ENCODE measurements at places on chromosomes 2 and 18.
A peak's percentile ranks its signal among the peaks of the same experiment; 100 is the strongest.

- DNase-seq, result no peak
Measured at GRCh38 chr2:181231886-181232621, 225.1 kb upstream of the ITGA4 start.

GRCh38 chr18:79637921-79638909 lies 41.4 kb upstream of the CTDP1 start:
- DNase-seq, result no peak

DNA sequence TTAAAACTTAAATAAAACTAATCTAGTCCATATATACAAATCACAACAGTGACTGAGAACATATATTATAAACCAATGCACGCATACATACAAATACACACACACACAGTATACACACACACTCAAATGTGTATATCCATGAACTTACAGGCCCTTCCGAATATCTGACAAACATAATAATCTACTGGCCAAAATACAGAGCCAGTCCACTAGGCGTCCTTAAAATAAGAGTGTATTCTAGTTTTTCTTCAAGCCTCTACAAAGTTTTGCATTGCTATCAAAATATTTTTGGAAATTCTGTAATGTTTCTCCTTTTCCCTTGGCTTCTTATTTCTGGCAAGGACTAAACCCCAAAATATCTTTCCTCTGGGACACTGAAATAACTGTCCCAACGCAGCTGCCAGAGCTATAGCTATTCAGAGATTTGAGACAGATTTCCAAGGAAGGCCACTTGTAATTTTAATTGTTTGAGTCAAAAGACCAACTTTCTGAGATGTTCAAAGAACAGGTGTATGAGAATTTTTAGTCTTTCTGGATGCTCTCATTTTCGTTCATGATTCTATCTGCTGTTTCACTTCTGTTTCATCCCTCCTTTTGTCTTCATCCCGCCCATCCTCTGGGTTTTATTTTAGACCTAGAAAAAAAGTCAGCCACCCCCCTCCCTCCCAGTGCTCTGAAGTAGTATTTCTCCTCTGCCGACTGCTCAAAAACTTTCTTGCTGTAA lies 24.1 kb upstream of the SP3 start:
- no peak for DNase-seq

DNA sequence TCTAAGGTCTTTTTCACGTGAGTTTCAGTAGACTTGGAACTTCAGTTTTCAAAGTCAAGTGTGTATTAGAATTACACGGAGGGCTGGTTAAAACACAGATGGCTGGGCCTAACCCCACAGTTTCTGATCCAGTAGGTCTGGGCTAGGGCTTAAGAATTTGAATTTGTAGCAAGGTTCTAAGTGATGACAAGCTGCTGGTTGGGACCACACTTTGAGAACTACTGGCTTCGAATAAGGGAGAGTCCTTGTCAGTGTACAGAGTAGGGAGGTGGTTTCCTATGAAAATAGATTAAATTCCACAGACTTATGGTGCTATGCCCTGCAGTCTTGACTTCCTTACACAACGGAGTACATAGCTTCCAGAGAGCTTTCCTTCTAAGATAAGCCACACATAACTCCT lies 4.5 kb downstream of the RHOB start:
- no peak for DNase-seq

DNA sequence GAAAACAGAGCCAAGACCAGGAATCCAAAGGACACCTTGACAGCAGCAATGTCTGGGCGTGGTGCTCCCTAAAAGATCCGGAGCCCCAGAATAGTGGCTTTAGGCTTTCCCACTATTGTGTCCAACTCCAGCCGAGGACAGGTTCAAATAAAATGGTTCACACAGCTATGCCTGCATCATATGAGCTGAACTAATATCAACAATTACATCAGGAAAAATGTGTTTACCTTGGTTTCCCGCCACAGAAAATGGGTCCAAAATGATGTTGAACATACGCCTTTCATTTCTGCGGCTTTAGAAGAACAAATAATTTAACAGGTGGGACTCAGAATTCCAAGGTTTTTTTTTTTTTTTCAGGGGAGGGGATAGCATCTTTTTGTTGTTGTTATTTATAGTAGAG lies 93.6 kb downstream of the OSR1 start:
- DNase-seq, result no peak

DNA sequence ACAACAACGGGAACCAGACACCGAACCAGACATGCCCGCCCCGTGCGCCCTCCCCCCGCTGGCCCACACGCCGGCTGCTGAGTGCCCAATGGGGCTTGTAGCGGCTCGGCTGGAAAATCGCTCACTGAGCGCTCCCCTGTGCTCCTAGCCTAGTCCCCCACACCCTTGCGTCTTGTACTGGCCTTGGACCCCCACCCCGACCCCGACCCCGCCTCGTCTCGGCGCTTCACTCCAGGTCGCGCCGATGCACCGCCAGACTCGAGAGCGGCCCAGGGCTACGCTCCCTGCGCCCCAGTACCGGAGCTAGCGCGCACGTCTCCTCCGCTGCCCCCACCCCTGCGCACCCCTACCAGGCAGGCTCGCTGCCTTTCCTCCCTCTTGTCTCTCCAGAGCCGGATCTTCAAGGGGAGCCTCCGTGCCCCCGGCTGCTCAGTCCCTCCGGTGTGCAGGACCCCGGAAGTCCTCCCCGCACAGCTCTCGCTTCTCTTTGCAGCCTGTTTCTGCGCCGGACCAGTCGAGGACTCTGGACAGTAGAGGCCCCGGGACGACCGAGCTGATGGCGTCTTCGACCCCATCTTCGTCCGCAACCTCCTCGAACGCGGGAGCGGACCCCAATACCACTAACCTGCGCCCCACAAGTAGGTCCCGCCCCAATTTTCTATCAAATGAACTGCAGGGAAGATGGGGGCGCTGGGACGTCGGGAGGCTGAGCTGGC lies 1.5 kb downstream of the GAD1 start:
- peak; percentile 20 for DNase-seq

GRCh38 chr18:22428672-22429071 lies 11.0 kb upstream of the CTAGE1 start:
- no peak for DNase-seq

DNA sequence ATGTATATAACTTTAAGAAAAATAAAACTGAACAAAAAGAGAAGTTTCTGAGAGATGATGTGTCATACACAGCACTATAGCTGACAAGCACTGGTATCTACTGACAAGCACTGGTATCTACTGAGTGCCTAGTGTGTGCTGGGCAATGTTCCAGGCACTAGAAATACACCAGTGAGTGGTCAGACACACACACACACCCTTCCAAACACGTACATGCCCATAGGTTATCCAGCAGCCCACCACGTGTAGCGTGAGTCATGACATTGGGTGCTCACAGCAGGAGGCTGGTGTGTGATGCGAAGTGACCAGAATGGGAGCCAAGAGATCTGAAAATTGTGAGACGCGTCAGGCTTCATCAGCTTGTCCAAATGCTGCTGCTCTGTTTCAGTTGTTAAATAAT lies 12.2 kb upstream of the GNAL start:
- DNase-seq, result peak; percentile 70

DNA sequence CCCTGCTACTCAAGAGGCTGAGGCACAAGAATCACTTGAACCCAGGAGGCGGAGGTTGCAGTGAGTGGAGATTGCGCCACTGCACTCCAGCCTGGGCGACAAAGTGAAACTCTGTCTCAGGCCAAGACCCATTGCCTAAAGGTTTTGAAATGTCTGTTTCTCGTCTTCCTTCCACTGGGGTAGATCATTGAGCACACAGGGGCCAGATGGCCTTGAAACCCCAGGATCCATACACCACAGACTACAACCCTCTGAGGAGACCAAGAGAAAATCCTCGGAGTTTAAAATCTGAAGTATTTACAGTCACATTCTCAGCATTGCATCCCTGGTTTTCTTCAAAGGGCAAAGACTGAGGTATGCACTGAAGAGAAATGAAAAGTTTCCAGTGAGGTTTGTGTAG lies 7.1 kb upstream of the EPAS1 start:
- no peak for DNase-seq

DNA sequence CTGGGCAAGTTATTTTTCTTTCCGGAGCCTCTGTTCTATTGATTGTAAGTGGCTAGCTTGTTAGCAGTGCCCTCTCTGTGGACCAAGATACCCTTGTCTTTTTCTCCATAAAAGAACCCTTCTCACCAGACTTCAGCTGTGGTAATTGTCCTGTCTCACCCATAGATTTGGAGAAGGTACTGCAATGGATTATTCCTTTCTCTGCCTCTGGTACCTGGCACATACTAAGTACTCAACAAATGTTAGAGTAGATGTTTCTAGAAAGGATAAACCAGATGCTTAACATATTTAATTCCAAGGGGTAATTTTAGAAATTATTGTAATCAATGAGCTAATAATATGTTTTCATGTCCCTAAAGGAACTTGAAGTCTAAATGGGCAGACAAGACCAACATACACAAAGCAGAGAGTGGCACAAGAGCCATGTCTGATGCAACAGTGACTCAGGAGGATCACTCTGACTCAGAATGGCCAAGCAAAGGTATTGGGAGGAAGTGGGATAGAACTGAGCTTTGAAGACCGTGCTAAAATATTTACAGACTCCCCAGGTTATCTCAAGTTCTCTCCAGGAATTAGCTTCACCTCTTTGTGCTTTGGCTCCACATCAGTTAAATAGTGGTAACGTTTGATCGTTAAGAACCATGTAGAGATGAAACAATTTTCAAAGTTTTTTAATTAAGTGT lies 129.7 kb upstream of the OSR1 start:
- DNase-seq, result peak; percentile 95

DNA sequence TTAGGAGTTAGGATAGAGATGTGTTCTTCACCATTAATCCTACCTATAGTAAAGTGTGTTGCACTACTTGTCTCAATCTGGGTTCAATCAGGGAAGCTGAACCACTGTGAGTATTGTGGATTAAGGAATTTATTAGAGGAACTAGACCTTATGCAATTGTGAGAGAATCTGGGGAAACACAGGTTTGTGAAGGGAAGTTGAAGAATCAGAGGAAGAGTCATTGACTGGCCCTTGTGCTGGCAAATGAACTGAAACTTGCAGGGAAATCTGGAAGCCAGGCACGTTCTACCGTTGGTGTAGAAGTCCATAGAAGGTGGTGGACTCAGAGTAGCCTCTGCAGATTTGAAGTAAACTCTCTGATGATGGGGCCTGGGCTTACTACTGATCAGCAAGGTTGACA lies 44.7 kb upstream of the HK2 start:
- DNase-seq, result no peak

DNA sequence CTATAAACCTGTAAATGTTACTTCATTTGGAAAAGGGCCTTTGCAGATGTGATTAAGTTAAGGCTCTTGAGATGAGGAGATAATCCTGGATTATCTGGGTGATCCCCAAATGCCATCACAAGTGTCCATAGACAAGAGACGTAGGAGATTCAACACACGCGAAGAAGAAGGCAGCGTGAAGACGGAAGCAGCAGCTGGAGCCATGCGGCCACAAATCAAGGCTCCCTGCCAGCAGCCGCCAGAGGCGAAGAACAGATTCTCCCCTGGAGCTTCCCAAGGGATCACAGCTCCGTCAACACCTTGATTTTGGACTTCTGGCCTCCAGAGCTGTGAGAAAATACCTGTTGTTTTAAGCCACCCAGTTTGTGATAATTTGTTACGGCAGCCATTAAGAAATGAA lies 11.0 kb upstream of the VAPA start:
- DNase-seq, result no peak

DNA sequence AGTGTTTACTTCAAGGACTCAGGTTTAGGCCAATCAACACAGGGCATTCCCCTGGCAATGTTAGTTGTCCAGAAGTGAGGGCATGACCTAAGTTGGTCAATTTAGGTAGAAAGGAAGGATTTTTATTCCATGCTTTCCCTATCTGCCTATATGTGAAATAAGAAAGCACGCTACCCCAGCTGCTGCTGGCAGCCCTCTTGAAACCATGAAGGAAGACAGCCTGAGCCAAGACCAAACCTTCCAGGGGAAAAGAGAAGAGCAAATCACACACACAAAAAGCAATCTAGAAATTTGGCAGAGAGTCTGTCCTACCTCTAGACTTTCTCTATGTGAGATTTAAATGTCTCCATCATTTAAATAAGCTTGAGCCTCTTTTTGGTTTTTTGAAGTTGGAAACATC lies 387.6 kb downstream of the TNS1 start:
- DNase-seq, result no peak

DNA sequence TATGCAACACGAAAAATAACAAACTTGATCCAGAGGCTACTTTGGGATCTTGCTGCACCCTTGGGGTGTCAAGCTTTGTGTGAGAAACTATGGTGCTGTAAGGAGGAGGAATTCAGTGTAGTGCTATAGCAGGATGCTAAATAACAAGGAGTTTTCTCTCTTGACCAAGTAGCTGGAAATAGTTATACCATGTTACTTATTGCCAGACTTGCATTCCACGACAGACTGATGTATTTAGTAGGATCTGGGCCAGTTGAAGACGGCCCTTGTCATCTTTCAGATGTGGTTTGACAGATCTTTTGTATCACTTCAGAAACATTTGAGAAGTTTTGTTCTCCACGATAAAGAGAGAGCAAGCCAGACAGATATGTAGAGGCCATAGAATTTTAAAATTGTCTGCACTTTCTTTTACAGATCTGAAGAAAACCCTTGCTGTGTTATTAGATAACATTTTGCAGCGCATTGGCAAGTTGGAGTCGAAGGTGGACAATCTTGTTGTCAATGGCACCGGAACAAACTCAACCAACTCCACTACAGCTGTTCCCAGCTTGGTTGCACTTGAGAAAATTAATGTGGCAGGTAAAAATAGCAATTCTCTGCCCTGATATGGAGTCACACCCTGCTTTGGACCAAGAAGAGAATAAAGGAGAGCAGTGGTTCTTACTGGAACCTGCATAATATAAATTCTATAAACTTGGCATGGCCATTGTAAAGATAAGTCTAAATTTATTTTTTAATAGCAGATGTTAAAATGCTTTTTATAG lies 16.3 kb downstream of the MGAT5 start:
- DNase-seq, result no peak

DNA sequence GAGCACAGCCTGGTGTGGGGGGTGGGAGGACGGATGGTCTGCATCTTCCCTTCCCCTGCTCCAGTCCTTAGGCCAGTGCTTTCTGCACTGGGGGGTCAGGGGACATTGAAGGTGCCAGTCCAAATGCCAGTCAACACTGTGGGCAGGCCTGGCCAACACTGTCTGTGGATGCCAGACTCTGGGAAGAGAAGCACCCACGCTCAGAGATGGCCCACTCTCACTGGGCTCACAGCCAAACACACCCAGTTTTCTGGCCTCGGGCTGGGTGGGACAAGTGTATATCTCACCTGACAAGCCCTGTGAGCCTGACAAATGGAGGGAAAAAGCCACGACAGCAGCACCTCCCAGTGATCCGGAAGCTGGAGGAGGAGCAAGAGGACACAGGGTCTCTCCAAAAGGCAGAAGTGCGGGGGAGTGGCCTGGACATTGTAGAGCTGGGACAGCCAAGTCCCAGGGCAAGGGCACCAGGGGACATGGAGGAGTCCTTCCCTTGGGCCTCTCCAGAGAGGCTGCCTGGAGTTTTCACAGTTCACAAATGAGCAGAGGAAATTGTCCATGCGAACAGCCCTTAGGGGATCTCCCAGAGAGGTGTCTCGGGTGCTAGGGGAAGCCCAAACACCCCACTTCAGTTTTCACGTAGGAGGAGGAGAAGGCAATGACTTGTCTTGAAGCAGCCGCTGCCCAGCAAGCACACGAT lies 79.3 kb downstream of the SDC1 start:
- DNase-seq, result no peak

GRCh38 chr2:20657522-20658235 lies 6.8 kb upstream of the HS1BP3 start:
- no peak for DNase-seq

GRCh38 chr2:231188506-231189170 lies 9.8 kb upstream of the ARMC9 start:
- no peak for DNase-seq

GRCh38 chr2:226048611-226049010 lies 649.1 kb downstream of the NYAP2 start:
- DNase-seq, result peak; percentile 79

GRCh38 chr18:74774486-74774885 lies 176.8 kb downstream of the ZNF407 start:
- no peak for DNase-seq

Data from mammary epithelial cell (primary cell).